ENCODE measurements at places on chromosomes 4 and X.

- no peak for DNase-seq
Observed at GRCh38 chrX:39718981-39719380, 378.8 kb downstream of the BCOR start.

DNA sequence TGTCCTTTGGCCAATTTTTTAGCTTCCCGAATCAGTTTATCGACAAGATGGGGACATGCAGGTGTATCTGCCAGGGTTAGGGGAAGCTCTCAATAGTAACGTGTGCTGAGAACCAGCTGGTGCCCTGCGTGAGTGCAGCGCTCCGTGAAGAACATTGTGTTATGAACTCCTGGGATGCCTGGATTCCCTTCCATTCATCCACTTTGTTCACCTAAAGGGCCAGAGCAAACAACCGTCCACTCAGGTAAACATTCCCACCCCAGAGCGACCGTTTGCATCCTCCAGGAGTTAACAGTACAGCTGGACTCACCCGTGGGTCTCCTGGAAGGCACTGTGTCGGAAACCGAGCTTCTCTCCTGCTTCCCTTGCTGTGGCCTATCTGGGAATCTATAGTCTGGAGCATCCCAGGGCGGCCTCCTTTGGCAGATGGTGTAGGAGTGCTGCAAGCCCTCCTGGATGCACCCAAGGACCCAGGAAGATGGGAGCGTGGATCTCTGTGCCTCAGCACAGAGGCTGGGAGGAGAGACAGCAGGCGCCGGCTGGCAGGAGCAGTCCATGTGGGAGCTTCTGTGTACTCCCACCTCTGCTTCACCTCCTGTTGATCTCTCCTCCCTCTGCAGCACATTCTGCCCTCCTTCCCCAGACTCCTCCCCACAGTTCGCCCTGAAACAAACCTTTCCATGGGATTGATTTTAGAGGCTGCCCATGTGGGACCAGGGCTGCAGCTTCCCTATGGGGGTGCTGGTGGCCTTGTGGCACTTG lies 62.7 kb downstream of the SHROOM2 start:
- DNase-seq, result peak; percentile 61

GRCh38 chr4:108690738-108691137 lies 40.3 kb downstream of the OSTC start:
- DNase-seq, result no peak

DNA sequence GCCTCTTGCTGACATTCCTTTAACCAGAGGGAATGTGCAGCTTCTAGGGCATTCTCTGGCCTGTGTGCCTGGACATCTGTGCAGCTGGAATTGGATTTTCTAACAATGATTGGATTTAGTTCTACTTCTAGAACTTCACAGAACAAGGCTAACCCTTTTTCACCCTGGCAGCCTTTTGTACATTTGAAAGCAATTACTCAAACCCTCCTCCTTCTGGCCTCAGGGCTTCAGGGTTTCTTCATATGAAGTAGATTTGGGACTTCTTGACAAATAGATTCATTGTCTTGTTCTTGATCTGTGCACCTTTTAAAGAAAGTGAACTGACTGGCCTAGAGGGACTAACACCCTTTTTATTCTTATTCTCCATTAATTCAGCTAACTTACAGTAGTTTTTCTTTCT lies 30.1 kb downstream of the SPATA18 start:
- DNase-seq, result no peak

DNA sequence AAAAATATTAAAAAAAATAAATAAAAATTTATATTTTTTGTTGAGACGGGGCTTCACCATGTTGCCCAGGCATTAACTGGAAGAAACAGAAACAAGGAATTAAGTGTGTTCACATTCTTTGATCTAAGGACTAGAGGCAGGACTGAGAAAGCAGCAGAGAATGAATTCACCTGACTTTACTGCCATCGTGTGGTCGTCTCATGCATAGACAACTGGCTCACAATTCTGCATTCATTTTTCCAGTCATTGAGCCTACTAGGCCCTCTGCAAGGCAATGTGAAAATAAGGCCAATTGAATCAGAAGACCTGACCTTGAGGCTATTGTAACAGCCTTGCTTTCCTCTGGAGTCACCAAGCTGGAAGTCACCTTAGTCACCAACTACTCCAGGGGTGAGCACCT lies 37.4 kb downstream of the LHFPL1 start:
- DNase-seq, result peak; percentile 36

DNA sequence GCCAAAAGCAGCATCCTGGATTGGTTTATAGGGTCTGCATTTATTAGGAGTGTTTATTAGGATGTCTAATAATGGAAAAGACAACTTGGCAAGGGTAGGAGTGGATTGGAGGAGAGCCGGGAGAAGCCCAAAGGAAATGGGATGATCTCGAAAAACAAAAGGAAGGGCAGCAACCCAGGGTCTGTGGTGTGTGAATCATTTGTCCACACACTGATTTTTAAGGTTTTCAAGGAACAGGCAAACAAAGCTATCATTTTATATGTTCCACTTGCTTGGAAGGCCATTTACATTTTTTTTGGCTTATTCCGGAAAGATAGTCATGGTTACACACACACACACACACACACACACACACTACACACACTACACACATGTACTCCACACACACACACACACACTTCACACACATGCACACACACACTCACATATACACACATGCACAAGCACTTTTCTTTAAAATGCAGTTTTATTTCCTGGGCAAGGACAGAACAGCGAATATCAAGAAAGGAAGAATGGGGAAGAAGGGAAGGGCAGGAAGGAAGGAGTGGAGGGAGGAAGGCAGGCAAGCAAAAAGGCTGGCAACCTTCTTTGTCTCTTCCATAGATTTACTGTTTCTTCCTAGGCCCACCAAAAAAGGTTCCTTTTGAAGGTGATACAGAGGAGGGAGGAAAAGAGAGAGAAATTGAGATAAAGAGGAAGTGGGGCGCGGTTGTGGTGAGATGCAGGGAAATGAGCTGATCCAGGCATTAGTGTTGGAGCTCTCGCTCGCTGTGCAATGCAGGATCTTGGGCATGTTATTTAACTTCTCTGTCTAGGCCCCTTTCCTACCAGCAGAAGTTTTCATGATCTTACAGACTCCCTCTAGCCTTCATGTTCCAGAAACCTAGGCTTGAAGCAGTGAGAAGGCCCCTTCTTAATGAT lies 88.6 kb upstream of the MAML3 start:
- no peak for DNase-seq

- no peak for DNase-seq
Observed at GRCh38 chr4:61462451-61463326, 262.6 kb downstream of the ADGRL3 start.

GRCh38 chr4:1477045-1477840 lies 71.0 kb upstream of the NKX1-1 start:
- DNase-seq, result no peak

Data from NCI-H345 (cell line).